ENCODE measurements at places on chromosomes 2 and 18. TPM values are rescaled to one million over a fixed set of nuclear protein-coding genes. Genes with fewer than 3 reads are reported as not detected.

The FAM237A gene
- not detected for total RNA-seq

The MOGAT1 gene
- not detected for total RNA-seq

The FTCDNL1 gene
- 0.08 TPM for total RNA-seq

The SIX3 gene
- total RNA-seq = not detected

The CDH19 gene
- total RNA-seq = not detected

The KLHL29 gene
- total RNA-seq = 7.0 TPM

The ABCB11 gene
- total RNA-seq = not detected

The ALPG gene
- not detected for total RNA-seq

The C2orf15 gene
- 2.3 TPM for total RNA-seq

The CENPA gene
- 21.3 TPM for total RNA-seq

The UGT1A10 gene
- not detected for total RNA-seq

The ALPP gene
- total RNA-seq = not detected

Data from hair follicular keratinocyte (primary cell).